ENCODE measurements at places on chromosomes 1 and 21.

DNA sequence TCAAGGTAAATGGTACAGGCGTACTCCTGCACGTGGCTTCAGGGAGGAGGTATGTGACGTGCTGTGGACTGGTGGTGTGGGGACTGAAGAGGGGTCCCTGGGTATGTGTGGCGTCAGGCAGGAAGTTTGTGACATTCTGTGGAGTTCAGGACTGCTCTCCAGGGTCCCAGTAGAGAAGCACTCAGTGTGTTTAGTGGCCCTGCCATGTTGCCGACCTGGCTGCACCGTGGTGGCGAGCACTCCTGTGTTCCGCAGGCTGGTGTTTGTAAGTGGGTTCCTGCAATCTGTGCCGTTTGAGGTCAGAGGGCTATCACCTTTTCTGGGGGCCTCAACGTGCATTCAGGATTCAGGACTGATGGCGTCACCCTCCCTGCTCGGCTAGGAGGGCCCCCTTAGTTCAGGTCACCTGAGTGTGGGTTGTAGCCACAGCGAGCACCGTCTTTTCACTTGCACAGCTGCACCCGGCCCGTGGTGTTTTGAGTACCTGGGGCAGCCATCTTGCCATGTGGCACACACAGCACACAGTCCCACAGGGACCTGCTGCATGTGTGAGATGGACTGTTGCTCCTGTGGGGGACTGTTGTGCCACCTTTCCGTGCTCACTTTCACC is 26.5 kb downstream of the SNAP47 start:
- DNase-seq, result no peak

GRCh38 chr1:115068826-115069585 is 20.3 kb downstream of the TSPAN2 start:
- DNase-seq, result peak; percentile 6

DNA sequence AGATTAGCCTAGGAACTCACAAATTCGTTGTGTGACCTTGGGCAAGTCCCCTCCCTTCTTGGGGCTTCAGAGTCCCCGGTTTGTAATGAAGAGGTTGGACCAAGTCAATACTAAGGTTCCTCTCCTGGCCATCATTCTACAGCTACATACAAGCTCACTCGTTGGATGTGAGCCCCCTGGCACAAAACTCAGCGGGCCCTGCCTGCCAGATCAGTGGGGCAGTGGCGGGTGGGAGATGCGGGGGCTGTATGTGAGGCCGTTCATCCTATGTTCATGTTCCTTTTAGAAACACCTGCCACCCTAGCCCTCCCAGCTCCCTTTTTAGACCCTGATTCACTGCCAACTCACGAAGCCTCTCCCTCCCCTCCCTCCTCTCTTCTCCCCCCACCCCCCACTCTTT is 2.1 kb downstream of the DLGAP3 start:
- no peak for DNase-seq

- DNase-seq, result no peak
These were observed 8.1 kb downstream of the CCSAP start for GRCh38 chr1:229334716-229335115.

DNA sequence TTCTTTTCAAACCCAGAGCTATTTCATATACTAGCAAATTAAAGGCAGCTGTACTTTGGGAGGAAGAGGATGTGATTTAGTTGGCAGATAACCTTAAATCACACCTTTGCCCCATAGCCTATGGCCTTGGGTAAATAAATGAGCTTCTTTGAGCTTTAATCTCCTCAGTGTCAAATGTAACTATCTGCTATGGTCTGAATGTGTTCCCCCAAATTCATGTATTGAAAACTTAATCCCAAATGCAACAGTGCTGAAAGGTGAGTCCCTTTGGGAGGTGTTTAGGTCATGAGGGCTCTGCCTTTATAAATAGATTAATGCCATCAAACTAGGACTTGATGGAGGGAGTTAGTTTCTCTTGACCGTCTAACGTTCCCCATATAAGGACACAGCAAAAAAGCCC is 85.8 kb downstream of the LTN1 start:
- DNase-seq, result no peak

DNA sequence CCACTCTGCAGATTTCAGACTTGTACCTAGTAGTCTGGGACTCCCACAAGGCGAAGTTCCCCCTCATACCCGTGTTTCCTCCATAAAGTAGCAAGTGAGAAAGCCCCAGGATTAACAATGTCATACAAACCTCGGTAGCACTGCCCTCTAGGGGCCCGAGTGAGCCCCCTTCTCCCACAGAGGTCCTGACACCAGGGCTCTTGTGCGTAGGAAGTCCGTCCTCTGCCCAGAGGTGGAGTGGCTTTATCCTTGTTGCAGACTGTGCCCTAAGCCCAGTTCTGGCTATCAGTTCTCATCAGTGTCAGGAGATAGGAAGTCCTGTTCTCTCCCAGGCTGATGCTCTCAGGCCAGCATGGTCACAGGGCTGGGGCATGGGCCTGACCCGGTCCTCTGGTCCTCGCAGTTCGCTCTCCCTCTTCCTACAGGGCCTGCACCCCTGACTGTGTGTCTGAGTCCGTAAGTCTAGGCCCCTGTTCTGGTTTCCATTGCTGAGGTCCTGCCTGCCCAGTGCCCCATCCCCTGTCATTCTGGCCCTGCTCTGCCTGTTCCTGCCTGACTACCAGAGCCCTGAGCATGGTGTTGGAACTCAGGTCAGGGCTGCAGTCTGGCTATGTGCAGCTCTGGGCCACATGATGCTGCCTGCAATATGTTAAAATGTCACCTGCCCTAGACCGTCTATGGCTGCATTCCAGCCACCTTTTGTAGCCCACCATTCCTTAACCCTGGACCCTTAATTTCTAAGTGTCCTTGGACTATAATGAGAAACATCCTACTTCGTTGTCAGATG is 285.6 kb downstream of the ASTN1 start:
- DNase-seq, result no peak
